ENCODE measurements at places on chromosomes 11 and 22.

DNA sequence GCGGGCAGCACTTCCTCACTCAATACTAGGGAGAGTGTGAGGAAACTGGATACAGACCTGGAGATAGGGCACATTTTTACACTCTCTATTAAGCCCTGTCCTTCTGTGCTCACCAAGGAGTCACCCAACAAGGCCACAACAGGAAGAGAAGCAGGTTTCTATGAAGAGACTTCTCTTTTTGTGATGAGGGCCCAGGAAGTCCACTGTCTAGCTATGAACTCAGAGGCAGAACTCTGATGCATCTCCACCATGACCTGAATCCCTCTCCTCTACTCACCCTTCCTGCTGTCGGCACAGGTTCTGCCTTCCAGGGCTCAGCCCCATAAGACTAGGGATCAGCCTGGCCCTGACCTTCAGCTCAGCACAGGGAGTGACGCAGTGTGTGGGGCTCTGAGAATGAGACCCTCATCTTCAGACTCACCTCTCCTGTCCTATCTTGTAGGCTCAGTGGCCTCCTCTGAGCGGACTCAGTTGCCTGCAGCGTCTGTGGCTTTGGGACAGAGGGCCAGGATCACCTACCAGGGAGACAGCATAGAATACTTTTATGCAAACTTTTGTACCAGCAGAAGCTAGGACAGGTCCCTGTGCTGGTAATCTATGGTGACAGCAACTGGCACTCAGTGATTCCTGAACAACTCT, 49.3 kb upstream of the IGLL5 start:
- no peak for DNase-seq

DNA sequence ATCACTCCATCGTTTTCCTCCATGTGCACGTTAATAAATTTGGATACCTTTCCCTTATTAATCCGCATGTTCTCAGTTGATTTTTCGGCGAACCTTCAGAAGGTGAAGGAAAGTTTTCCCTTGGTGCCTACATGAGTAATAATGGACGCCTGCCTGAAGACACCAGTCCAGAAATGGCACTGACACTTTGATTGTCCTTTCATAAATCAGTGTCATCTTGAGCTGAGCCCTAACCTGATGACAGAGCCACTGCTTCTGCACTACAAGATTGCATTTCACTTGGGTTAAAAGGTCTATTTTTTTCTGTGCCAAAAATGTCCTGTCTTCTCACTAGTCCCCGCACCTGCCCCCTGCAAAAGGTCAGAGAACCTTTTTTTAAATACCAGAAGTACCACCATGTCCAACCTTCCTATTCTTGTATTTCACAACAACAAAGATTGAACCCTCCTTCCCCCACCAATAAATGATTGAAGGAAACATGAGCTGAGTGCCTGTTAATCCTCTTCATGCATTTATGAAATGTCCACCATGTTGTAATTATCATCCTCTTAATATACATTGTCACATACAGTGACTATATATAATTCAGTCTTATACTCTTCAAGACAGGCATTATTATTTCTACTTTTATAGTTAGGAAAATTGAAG, 219.9 kb upstream of the UBASH3B start:
- no peak for DNase-seq

DNA sequence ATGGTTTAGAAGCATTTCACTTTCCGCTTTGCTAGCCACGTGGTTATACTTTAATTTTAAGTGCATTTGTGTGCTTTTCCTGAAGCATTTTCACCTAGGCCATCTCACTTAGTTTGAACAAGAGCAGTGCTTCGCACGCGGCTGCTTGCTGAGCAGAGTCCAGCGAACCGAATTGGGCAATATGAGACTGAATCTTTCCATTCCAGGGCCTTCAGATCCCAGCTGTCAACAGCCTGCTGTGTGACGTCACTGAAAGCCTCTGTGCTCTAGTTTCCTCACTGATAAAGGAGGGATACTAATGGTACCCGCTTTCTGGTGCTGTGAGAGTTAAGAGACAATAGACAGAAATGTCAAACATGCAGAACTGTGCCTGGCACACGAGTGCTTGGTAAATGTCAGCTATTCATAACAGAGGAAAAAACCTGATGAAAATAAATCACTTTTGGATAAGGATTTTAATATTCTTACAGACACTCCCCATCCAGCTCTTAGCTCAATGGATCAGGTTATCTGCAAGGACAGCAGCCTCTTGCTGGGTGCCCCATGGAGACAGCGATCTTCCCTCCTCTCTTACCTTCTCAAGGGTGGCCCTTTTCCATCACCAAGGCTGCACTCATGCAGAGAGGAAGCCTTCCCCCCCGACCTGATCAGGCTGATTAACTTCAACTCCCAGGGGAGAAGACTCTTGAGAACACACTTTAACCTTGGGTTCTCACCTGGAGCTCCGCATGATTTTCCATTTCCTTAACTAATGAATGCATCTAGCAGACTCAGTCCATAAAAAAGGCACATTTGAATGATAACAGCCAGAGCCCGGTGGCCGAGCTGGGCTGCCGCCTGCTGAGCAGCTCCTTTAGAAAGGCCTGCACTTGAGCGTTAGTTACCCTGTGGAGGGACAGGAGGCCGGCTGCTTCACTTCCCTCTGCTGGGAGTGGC, 3.5 kb upstream of the GLB1L3 start:
- no peak for DNase-seq

DNA sequence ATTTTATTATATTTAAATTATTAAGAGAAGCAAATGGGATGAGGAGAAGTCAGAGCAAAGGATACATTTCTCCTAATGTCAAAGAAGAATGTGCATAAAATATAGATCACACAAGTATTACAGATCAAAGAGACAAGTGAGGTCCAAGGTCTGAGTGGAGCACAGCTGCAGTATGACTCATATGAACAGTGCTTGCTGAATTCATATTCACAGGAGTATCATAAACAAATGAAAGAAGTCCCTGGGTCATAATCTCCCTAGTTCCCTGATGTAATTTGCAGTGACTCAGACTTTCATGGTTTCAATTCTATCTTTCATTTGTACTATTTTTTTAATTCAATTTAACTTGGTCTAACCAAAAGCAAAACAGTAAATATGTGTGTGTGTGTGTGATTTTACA, 499.0 kb upstream of the CCDC179 start:
- no peak for DNase-seq

DNA sequence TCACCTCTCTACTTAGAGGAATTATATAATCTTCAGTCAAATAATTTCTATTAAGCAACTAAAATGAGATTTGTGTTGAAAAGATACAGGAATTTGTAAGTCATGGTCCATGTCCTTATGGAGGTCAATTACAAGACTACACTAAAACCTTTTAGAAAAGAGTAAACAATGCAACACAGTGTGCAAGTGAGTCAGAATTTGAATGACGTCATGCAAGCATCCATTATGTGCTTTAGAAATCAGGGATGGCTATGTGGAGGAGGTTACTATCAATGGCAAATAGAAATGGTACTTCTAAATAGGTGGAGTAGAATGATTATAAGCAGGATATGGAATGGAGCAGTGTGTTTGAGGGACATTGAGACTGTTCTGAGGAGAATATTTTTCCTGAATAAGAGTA, 16.6 kb downstream of the OR10D3 start:
- DNase-seq = no peak
